Germinal center (tissue), 1 donor: ENCODE measurements at places on chromosomes 6 and 20.
A peak's percentile ranks its signal among the peaks of the same experiment; 100 is the strongest.

- no peak for DNase-seq
Observed at GRCh38 chr6:20574355-20574754, 40.1 kb downstream of the CDKAL1 start.

- DNase-seq, result no peak
Observed at GRCh38 chr6:156423829-156424228, 353.3 kb upstream of the ARID1B start.

DNA sequence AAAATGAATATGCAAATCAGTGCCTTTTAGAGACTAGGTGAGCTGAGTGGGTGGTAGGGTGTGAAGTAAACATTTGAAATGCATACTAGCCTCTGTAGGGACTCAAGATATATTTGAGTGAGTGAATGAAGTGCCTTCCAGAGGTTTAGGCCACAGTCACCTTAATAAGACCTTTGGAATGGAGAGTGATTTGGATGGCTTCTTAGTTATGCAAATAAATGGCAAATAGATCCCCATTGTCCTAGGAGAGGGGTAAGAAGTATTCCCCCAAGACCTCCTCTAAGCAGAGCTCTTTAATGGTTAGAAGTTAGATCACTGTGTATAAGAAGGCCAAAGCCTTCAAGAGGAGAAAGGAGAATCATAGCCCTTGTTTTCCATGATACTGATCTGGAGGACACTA is 47.8 kb upstream of the IMPG1 start:
- no peak for DNase-seq

DNA sequence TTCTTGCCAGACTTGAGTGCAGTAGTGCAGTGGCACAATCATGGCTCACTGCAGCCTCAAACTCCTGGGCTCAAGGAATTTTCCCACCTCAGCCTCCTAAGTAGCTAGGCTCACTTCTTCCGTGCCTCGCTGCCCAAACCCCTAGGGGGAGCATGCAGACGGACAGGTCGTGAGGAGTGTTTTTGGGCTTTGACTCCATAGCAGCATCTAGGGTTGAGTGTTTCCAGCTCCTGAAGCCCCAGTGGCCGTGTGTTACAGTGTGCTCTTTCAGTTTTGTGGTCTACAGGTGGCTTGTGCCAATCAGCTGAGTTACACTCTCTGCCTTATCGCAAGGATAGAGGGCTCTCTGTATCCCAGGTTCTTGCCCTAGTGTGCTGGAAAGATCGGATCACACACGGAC is 33.4 kb downstream of the NCOA3 start:
- no peak for DNase-seq

- no peak for DNase-seq
Observed at GRCh38 chr20:50799890-50800550, 5.2 kb downstream of the BCAS4 start.

DNA sequence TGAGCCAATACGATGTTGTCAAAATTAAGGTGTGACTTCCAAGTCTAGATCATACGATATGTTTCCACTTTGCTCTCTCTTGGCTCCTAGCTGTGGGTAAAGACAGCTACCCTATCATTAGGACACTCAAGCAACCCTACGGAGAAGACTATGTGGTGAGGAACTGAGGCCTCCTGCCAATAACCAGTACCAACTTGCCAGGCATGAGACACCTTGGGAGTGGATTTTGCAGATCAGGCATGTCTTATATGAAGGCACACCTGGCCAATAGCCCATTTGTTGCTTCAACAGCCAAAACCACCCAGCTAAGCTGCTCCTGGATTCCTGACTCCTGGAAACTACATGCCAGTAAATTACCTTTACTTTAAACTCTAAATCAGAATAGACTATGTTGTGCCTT is 863.4 kb downstream of the DHX35 start:
- DNase-seq, result no peak

GRCh38 chr20:63495741-63496595 is 2.9 kb downstream of the EEF1A2 start:
- DNase-seq, result peak; percentile 81

GRCh38 chr6:110731196-110731595 is 84.1 kb downstream of the CDK19 start:
- no peak for DNase-seq

DNA sequence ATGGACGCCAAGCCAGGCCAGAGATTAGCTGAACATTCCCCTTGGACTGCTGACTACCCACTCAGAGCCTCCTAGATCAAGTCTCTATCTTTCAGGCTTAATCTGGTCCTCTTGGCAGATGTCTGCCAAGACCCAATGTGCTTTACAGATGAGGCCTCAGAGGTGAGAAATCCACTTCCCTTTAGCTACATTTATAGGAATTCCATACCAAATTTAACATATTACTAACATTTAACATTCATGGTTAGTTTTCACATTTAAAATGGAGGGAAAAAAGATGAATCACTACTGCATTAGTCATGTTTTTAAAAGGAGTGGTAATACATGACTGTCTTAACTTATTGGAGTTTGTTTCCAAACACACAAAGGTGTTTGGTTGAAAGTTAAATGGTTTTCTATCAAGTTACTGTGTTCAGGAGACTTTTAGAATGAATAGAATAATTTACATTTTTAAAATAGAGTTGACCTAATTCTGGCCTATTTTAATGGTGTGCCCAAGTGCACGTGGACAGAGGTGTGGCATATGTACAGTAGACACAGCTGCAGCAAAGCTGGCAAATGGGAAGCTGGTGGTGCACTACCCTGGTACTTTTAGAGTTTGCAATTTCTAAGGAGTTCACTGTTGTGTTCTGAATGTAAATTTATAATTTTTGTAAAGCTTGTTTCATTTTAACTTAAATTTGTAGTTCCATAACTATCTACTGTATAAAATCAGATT is 41.9 kb upstream of the CALHM6 start:
- no peak for DNase-seq

DNA sequence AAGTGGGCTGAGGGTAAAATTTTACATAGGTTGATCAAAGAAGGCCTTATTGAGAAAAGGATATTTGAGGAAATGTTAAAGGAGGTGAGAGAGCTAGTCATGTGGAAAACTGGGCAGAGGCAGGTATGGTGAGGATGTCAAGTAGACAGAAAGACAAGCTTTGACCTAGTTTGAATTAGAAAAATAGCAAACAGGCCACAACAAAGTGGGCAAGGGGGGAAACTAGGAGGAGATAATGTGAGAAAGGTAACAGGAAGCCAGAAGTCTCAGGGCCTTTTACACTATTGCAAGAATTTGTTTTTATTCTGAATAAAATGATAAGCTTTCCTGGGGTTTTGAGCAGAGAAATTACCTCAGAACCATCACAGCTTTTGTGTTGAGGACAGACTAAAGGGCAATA is 115.7 kb downstream of the RWDD2A start:
- DNase-seq, result no peak

DNA sequence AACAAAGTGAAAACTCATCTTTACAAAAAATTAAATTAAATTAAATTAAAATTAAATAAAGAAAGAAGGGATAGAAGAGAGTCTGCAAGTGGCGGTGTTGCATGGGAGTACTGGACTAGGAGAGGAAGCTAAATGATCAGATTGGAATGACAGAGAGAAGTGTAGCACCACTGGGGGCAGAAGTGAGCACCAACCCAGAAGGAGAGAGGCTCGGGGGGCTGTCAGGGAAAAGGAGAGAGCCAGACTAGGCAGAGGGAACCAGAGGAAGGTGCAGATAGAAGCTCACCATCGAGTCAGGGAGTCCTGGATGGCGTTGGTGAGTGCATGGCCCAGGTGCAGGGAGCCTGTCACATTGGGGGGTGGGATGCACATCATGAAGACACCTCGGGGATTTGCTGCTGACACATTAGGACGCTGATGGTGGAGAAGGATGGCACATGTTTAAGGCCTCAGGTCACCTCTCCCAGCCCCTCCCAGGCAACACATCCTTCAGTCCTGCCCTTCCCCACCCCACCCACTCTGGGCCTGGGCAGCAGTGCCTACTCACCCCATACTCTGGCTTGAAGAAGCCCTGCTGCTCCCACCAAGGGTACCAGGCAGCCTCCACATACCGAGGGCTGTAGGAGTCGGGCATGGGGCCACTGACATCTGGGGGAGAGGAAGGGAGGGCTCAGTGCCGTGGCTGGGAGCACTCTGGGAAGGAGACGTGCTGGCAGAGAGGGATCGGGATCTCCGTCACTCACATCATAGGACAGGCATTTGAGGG is 4.0 kb downstream of the VARS1 start:
- peak; percentile 71 for DNase-seq

DNA sequence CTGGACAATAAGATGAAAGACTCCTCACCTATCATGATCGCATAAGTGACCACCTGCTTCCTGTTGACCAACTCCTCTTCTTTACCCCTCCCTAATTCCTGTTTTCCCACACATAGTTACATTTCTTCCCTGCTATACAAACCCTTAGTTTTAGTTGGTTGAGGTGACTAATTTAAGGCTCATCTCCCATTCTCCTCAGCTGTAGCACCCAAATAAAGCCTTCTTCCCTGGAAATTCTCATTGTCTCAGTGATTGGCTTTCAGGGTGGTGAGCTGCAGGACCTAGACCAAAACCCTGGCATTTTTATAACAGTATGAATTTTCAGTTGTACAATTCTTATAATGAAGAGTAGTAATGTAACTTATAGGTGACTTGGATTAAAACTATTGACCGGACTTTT is 2.1 kb downstream of the FKBP1C start:
- no peak for DNase-seq

- no peak for DNase-seq
Observed at GRCh38 chr6:157512382-157512682, 131.3 kb downstream of the ZDHHC14 start.

- DNase-seq, result no peak
Observed at GRCh38 chr20:2116170-2116940, 14.7 kb downstream of the STK35 start.

- DNase-seq, result no peak
Observed at GRCh38 chr6:40320947-40321346, 266.2 kb downstream of the LRFN2 start.

DNA sequence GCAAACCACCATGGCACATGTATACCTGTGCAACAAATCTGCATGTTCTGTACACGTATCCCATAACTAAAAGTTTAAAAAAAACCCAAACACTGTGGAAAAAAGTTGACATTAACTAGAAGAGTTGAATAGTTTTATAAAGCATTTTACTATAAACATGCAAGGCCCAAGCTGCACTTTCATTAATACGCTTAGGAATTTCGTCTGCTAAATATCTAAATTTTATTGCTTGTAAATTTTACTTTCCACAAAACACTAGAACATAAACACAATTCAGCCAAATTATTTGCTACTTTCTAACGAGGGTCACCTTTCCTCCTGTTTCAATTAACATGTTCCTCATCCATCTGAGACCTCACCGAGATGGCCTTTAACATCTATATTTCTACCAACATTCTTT is 74.4 kb upstream of the MAN1A1 start:
- no peak for DNase-seq
